ENCODE measurements at places on chromosomes 11 and 22. TPM values are rescaled to one million over a fixed set of nuclear protein-coding genes. Genes with fewer than 3 reads are reported as not detected.

Gene ISX
- not detected for total RNA-seq

Gene TNNT3
- not detected for total RNA-seq

Gene WT1
- total RNA-seq: 0.25 TPM

Gene JAML
- 0.35 TPM for total RNA-seq

Gene TRPM5
- not detected for total RNA-seq

Gene KIF18A
- 8.3 TPM for total RNA-seq

Gene BTBD18
- total RNA-seq: not detected

Gene FAM83F
- not detected for total RNA-seq

Gene GCAT
- total RNA-seq: 33.8 TPM

Gene TCP11L1
- total RNA-seq: 14.8 TPM

Gene MUC6
- not detected for total RNA-seq

Gene TRIM49C
- total RNA-seq: not detected

Gene LGALS12
- total RNA-seq: not detected

Gene MOGAT2
- not detected for total RNA-seq

Gene OR51E1
- not detected for total RNA-seq

Gene TMPRSS5
- 0.07 TPM for total RNA-seq

Gene OR52E8
- total RNA-seq: not detected

Gene RELT
- 6.8 TPM for total RNA-seq

Gene NAP1L4
- total RNA-seq: 188 TPM

Gene FGF4
- not detected for total RNA-seq

Gene MB
- total RNA-seq: not detected

Gene HORMAD2
- not detected for total RNA-seq

Gene LRRC74B
- total RNA-seq: not detected

Gene SMIM38
- total RNA-seq: 0.13 TPM

Gene FAM180B
- not detected for total RNA-seq

Gene MUC15
- total RNA-seq: not detected

Gene KIAA1671
- 30.0 TPM for total RNA-seq

Gene BSCL2
- 20.9 TPM for total RNA-seq

Gene B4GALNT4
- 1.5 TPM for total RNA-seq
